COLO829 (cell line): ENCODE measurements at places on chromosomes 4 and X.
A peak's percentile ranks its signal among the peaks of the same experiment; 100 is the strongest.

DNA sequence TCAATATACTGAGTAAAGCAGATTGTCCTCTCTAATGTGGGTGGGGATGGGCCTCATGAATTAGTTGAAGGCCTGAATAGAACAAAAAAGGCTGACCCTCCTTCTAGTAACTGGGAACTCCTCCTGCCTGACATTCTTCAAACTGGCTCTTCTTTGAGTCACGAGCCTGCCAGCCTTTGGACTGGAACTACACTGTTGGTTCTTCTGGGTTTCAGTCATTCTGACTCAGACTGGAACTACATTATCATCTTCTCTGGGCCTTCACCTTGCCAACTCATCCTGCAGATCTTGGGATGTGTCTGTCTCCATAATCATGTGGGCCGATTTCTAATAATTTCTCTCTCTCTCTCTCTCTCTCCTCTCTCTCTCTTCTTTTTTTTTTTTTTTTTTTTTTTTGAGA, 26.9 kb upstream of the CT47C1 start:
- DNase-seq = no peak

DNA sequence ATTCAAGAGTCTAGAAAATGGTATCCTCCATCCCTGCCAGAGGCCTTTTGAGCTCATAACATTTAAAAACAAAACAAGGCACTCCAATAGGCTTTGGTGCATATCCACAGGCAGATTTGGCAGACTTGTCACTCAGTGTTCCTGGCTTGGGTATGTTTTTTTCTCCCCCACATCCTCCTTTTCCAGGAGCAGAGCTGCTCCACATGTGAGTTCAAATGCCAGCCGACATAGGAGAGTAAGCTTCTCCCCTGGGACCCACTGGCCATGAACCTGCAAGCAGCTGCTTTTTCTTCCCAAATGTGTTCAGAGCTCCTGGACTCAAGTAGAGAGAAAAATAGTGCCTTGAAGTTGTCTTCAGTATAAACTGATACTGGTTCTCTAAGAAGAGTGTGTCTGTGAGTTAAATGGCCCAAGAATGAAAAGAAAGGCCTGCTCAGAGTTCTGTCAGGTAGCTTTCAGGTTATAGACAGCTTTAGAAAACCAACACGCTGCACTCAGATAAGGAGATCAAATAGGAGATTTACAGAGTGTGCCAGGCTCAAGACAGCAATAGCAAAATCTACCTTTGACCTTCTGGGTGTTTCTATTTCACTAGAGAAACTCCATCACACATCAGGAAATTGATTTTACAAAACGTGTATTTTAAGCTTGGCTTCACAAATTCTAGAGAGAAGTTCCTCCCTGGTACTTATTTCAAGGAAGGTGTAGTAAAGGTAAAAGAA, 162.5 kb upstream of the GALNT7 start:
- no peak for DNase-seq

GRCh38 chr4:171785388-171785787, 27.8 kb upstream of the GALNTL6 start:
- no peak for DNase-seq

DNA sequence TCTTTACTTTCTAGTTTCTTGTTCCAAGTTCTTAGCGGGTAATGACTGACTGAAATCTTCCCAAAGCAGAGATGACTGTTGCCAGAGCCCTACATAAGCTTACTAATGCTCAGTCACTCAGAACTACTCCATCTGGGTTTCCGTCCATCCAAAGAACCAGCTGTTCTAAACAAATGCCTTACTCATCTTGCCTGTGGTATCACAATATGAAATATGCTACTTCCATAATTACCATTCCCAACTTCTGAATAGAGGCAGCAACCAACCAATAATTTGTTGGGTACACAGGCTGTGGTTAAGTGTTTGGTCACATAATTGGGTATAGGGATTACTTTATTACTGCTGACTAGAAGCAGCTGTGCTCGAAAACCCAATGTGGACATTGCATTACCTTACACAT, 930.2 kb upstream of the DIAPH2 start:
- DNase-seq = no peak

- DNase-seq = peak; percentile 15
Observed at GRCh38 chr4:40055863-40056715, 561 bp upstream of the N4BP2 start.

- no peak for DNase-seq
Observed at GRCh38 chr4:174192943-174193342, 90.5 kb downstream of the FBXO8 start.

- DNase-seq = no peak
Observed at GRCh38 chr4:107888237-107888636, 43.1 kb upstream of the CYP2U1 start.

- no peak for DNase-seq
Observed at GRCh38 chrX:44744799-44745198, 99.0 kb upstream of the DUSP21 start.

DNA sequence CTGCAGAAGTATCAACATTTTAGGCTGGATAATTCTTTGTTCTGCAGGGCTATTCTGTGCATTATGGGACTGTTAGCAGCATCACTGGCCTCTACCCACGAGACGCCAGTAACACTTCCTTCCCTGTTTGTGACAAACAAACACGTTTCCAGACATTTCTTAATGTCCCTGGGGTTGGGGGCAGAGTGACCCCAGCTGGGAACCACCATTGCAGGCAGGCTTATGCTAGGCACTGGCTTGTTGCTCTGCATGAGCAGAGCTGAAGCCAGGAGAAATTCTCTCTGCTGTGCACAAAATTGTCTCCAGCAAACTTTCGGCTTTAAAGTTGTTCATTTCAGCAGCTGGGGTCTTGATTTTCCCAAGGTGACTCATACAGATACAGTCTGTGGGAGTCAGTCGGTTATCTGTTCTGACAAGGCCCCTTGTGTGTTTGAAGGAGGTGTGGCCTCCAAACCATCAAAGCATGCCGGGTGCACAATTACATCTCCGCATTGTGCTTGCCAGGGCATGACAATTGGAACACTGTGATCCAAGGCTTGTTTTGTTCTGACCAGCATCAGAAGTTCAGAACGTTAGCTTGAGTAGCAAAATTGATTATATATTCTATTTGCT, 156.4 kb upstream of the BOD1L1 start:
- peak; percentile 80 for DNase-seq

DNA sequence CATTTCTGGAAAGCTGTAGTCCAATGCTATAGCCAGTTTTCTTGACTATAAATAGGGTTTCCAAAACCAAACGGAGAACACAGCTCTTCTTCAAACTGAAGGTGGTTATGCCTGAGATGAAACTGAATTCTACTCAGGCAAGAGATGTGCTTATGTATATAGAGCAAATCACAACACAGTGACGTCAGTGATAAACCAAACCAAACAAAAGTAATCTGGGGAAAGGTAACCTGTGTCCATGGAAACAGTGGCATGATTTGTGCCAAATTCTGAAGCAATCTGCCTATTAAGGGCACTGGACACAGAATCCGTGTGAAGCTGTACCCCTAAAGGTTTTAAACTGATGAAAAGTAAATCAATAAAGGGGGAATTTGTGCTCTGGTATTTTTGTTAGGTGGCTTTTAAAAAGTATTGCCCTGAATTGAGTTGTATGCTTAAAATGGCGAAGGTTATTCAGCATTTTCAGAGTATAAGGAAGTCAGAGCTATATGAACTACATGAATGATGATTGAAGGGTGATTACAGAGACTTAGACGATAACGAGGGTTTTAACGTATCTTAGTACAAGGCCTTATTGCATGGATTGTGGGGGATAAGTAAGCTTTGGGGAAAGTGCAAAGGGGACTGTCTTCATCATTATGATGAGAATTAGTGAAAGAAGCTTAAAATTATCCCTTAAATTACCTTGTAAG, 38.6 kb downstream of the NPY5R start:
- no peak for DNase-seq

DNA sequence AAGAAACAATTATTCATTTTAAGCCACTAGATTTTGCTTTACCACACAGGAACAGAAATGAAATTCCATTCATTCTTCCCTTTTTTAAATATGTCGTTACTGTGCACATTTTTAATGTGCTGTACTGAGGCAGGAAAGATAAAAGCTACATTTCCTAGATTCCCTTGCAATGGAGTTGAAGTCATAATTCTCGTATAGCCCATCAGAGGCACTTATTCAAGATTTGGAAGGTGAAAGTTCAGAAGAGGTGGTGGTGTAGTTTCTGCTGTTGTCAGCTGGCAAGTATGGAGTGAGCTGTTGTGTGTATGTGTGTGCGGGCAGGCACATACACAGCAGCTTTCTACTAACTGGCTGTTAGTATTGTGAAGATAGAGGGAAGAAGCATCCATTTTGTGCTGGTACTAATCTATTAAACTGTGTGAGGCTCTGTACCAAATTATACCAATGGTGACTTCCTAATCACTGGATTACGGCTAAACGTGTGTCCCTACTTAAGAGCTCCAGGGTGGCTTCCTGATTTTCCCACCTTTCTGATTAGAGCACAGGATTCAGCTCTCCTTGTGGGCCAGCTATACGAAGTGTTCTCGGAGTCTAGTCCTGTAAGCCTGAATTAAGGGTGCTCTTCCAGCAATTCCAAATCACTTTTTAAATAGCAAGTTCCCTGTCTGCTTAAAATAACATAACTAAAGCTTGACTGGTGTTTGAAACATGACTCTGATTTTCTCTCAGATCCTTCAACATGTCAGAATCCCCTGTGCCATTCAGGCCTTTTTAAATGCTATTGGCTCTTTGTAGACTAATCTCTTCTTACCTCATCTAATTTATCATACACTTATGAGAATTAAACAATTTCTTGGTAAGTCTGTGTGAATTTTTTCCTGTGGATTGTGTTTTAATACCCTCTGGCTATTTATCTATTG, 43.8 kb downstream of the PDS5A start:
- peak; percentile 2 for DNase-seq

DNA sequence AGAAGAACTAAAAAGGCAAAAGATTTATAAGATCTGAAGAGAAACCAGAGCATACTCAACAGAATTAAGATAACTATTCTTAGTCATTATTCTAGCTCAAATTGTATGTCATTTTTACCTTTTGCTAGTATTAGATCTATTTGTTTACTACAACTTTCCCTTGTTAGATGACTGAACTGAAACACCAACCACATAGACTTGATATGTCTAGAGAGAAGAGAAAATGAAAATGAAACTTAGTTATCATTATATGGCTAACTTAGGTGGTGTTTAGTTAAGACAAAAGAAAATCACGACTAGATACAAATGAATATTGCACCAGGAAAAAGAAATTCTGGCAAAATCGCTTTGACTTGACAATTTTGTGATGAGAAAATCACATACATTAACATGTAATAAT, 690.8 kb downstream of the PCDH18 start:
- DNase-seq = no peak

- DNase-seq = peak; percentile 50
Observed at GRCh38 chr4:137558951-137559350, 26.7 kb upstream of the PCDH18 start.

GRCh38 chr4:47213971-47214370, 182.6 kb downstream of the GABRB1 start:
- DNase-seq = peak; percentile 57

GRCh38 chr4:189530848-189531247, 409.8 kb upstream of the FRG1 start:
- no peak for DNase-seq

GRCh38 chr4:74379912-74380311, 15.0 kb downstream of the EREG start:
- DNase-seq = no peak

GRCh38 chr4:2082627-2083026, 23.5 kb downstream of the NAT8L start:
- DNase-seq = no peak
